ENCODE measurements at places on chromosomes 3 and 15. TPM values are rescaled to one million over a fixed set of nuclear protein-coding genes. Genes with fewer than 3 reads are reported as not detected.

TKT gene
- 299 TPM for total RNA-seq

PLCD1 gene
- total RNA-seq: 23.6 TPM

STAC gene
- not detected for total RNA-seq

RGMA gene
- total RNA-seq: 26.2 TPM

DNA sequence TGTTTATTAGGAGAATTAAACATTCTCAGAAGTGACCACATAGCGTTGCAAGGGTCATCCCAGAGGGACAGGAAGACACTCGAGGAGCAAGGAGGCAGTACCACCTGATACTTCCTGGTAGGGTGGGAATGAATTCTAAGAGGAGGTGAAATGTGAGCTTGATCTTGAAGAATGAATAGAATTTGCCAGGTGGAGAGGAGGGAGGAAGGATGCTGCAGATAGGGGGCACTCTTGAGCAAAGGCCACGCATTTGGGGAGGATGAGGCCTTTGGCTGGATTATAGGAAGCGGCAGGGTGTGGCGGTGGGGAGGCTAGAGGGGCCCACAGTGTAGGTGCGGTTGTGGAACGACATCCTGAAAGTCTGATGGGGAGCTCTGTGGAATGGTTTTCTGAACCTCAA is 33.5 kb downstream of the CHCHD6 start:
- H3K27me3 ChIP-seq: no peaks in the 10 kb centered on the region
- H3K27ac ChIP-seq: no peak overlapping the region
- peaks cover 10% of the 10 kb centered on the region for H3K4me1 ChIP-seq
- no peak overlapping the region for H3K4me3 ChIP-seq

DNA sequence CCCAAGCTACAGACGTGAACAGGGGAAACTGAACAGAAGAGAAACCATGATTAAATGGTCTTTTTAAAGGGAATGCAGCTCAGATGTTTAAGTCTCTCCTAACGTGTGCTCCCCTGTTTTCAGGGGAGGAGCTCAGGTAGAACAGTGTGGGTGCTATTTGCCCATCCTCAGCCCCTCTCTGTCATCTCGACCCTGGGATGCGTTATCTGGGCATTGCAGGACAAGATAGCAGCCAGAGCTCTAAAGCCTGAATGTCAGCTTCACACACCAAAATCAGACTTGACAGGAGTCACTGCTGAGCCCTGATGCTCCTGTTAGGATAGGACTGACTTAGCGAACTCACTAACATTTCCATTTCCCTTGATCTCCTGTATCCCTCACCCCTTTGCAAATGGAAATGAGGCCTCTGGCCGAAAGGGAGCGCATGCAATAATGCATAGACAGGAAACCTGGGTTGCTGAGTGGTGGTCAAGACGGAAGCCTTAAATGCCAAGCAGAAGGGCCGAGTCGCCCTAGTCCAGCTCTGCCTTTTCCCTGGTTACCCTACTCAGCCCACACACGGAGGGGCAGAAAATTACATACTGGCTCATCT is 234.9 kb upstream of the TPM1 start:
- no peak overlapping the region for H3K4me3 ChIP-seq
- H3K4me1 ChIP-seq: peaks cover 10% of the 10 kb centered on the region
- peaks cover 11% of the 10 kb centered on the region for H3K36me3 ChIP-seq
- H3K27me3 ChIP-seq: no peaks in the 10 kb centered on the region
- no peak for DNase-seq

- no peaks in the 10 kb centered on the region for H3K27me3 ChIP-seq
- H3K27ac ChIP-seq: no peak overlapping the region
- H3K36me3 ChIP-seq: peaks cover 1% of the 10 kb centered on the region
- no peak for DNase-seq
- peaks cover 42% of the 10 kb centered on the region for H3K4me1 ChIP-seq
Observed at GRCh38 chr15:31350771-31351170, 24.1 kb downstream of the KLF13 start.

GRCh38 chr3:160618878-160619277 is 53.5 kb upstream of the KPNA4 start:
- no peaks in the 10 kb centered on the region for H3K36me3 ChIP-seq
- H3K4me3 ChIP-seq: peak overlapping the region; percentile 3
- no peaks in the 10 kb centered on the region for H3K27me3 ChIP-seq
- H3K4me1 ChIP-seq: peaks cover 57% of the 10 kb centered on the region
- peak overlapping the region; percentile 81 for H3K27ac ChIP-seq
- no peak for DNase-seq

- H3K4me1 ChIP-seq: peaks cover 18% of the 10 kb centered on the region
- H3K27ac ChIP-seq: no peak overlapping the region
- H3K36me3 ChIP-seq: peaks cover 2% of the 10 kb centered on the region
- DNase-seq: no peak
- H3K4me3 ChIP-seq: no peak overlapping the region
- no peaks in the 10 kb centered on the region for H3K27me3 ChIP-seq
Observed at GRCh38 chr3:119333773-119334509, 39.8 kb downstream of the ARHGAP31 start.

GRCh38 chr3:67783281-67784250 is 129.2 kb upstream of the SUCLG2 start:
- H3K27ac ChIP-seq: no peak overlapping the region
- peaks cover 4% of the 10 kb centered on the region for H3K36me3 ChIP-seq
- H3K27me3 ChIP-seq: peaks cover 14% of the 10 kb centered on the region
- no peaks in the 10 kb centered on the region for H3K4me1 ChIP-seq

GRCh38 chr3:127660621-127661251 is 12.0 kb upstream of the ABTB1 start:
- no peak overlapping the region for H3K27ac ChIP-seq
- H3K27me3 ChIP-seq: no peaks in the 10 kb centered on the region
- no peak for DNase-seq
- H3K36me3 ChIP-seq: no peaks in the 10 kb centered on the region

All from chondrocyte (in vitro differentiated cells).